ENCODE measurements at places on chromosomes 12 and 14.

DNA sequence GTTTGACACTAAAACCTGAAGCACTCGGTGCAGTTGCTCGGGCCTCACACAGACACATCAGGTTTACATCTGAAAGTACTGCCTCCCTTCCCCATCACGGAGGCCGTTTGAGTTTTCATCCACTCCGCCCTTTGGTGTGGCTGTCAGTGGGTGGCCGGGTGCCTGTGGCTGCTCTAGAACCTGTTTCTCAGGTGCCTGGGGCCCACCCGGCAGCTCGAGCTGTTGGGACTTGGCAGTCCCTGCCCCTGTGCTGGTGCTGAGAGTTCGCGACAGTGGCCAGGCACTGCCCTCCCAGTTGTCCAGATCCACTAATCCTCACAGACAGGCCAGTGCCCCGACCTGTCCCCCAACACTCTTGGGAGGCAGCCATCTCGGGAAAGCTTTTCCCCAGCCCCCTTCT, 22.4 kb downstream of the XRCC3 start:
- H3K27ac ChIP-seq, result no peak overlapping the region
- H3K27me3 ChIP-seq, result no peaks in the 10 kb centered on the region
- no peaks in the 10 kb centered on the region for H3K4me1 ChIP-seq
- no peak overlapping the region for H3K4me3 ChIP-seq
- peaks cover 85% of the 10 kb centered on the region for H3K36me3 ChIP-seq
- no peak for DNase-seq

DNA sequence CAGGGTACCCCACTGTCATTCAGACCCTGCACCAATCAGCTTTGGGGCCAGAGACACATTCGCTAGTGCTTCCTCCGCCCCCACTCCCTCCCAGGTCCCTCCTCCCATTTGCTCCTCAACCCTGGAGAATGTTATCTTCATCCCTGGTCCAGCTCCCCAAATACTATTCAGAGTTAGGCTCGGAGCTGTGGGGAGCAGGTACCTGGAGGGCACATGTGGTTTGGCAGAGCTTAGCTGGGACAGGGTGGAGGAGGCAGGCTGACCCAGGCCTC, 19.5 kb downstream of the VSX2 start:
- peaks cover 32% of the 10 kb centered on the region for H3K27me3 ChIP-seq
- no peaks in the 10 kb centered on the region for H3K36me3 ChIP-seq
- H3K4me1 ChIP-seq, result no peaks in the 10 kb centered on the region
- peak; percentile 52 for DNase-seq

GRCh38 chr14:36450550-36450949, 69.5 kb downstream of the NKX2-1 start:
- H3K4me1 ChIP-seq, result peaks cover 8% of the 10 kb centered on the region
- H3K4me3 ChIP-seq, result no peak overlapping the region
- H3K27me3 ChIP-seq, result peaks cover 18% of the 10 kb centered on the region
- no peak overlapping the region for H3K27ac ChIP-seq

GRCh38 chr12:9895215-9895971, 14.1 kb downstream of the KLRF2 start:
- no peak for DNase-seq
- no peaks in the 10 kb centered on the region for H3K36me3 ChIP-seq
- no peaks in the 10 kb centered on the region for H3K27me3 ChIP-seq
- no peak overlapping the region for H3K4me3 ChIP-seq
- H3K4me1 ChIP-seq, result no peaks in the 10 kb centered on the region
- no peak overlapping the region for H3K27ac ChIP-seq

GRCh38 chr12:80241576-80242273, 142.4 kb downstream of the OTOGL start:
- H3K4me3 ChIP-seq, result no peak overlapping the region
- no peaks in the 10 kb centered on the region for H3K36me3 ChIP-seq
- no peak for DNase-seq
- H3K4me1 ChIP-seq, result no peaks in the 10 kb centered on the region
- no peaks in the 10 kb centered on the region for H3K27me3 ChIP-seq

DNA sequence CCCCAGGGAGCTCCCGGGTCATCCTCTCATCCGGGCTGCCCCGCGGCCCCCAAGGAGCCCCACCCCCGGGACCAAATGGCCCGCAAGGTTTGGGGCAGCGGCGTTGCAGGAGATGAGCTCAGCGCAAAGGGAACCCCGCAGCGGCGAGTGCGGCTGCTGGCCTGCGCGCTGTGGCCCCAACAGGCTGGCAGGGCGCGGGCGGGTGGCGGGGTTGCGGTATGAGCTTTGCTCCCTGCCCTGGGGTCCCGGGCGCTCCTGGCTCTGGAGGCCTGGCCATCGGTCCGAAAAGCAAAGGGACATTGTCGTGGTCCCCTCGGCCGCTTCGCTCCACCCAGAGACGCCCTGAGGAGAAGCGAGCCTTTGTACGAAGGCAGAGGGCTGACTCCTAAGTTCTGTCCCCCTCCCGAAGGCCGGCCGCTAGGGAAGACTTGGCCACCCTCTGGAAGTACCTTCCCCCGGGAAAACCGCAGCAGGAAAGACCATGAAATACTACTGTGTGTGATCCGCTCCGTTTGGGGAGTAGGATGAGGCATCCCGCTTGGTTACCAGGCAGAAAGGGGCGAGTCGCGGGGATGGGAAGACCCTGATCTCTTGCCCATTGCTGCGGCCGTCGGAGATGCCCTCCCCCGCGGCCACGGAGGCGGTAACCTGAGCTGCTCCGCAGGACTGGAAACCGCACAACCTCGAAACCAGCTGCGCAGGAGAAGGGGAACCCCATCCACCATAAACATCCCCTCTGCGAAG, 620 bp upstream of the NID2 start:
- no peak overlapping the region for H3K27ac ChIP-seq
- H3K4me1 ChIP-seq, result peaks cover 5% of the 10 kb centered on the region
- H3K27me3 ChIP-seq, result peaks cover 63% of the 10 kb centered on the region
- peak overlapping the region; percentile 83 for H3K4me3 ChIP-seq

- peaks cover 7% of the 10 kb centered on the region for H3K4me1 ChIP-seq
- no peak overlapping the region for H3K4me3 ChIP-seq
- DNase-seq, result no peak
- no peaks in the 10 kb centered on the region for H3K27me3 ChIP-seq
Observed at GRCh38 chr14:52051251-52051650, 17.6 kb downstream of the NID2 start.

GRCh38 chr12:10170216-10170615, 1.7 kb downstream of the OLR1 start:
- no peak overlapping the region for H3K4me3 ChIP-seq
- H3K27ac ChIP-seq, result no peak overlapping the region
- DNase-seq, result no peak
- no peaks in the 10 kb centered on the region for H3K4me1 ChIP-seq

DNA sequence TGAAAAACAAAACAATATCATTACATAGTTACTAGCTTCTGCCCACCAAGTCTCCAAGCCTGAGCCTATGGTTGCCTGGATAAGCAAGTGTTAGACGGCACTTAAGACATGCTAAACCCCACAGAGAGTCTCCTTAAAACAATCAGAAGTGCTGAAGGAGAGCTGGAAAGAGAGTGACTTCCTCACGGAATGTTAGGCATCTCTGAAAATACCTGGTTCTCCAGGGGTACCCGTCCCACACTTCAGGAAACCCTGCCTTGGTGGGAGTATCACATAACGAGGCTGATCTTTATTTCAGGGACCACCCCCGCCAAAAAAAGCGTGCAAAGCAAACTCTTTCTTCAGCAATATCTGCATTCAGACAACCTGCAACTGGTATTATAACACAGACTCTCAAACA, 18.3 kb downstream of the LHX5 start:
- H3K4me1 ChIP-seq, result no peaks in the 10 kb centered on the region
- DNase-seq, result peak; percentile 74
- H3K36me3 ChIP-seq, result no peaks in the 10 kb centered on the region
- no peak overlapping the region for H3K27ac ChIP-seq
- H3K27me3 ChIP-seq, result peaks cover 15% of the 10 kb centered on the region
- H3K4me3 ChIP-seq, result no peak overlapping the region

GRCh38 chr12:74563927-74564326, 26.3 kb downstream of the ATXN7L3B start:
- no peaks in the 10 kb centered on the region for H3K36me3 ChIP-seq
- H3K4me1 ChIP-seq, result no peaks in the 10 kb centered on the region
- H3K27me3 ChIP-seq, result no peaks in the 10 kb centered on the region
- H3K4me3 ChIP-seq, result no peak overlapping the region
- H3K27ac ChIP-seq, result no peak overlapping the region

DNA sequence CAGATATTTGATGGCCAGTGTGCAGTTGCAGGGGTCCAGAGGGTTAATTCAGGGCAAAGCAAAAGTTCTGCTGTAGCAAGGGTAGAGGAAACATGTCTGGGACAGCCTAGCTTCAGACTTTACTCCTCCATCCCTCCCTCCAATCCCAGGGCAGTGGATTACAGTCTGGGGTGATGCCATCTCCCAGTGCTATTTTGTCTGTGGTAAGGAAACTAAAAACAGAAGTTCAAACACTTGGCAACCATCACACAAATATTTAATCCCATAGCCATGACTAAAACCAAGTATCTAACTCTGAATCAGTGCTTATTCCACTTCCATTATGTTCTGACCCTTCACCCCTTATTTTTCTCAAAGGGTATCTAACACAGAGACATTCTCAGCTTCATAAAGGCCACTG, 61.8 kb downstream of the PIK3C2G start:
- H3K4me1 ChIP-seq, result no peaks in the 10 kb centered on the region
- no peaks in the 10 kb centered on the region for H3K36me3 ChIP-seq
- H3K4me3 ChIP-seq, result no peak overlapping the region

GRCh38 chr14:50225067-50225973, 6.1 kb downstream of the SOS2 start:
- H3K4me1 ChIP-seq, result peaks cover 4% of the 10 kb centered on the region
- no peak for DNase-seq
- H3K27ac ChIP-seq, result no peak overlapping the region
- H3K36me3 ChIP-seq, result no peaks in the 10 kb centered on the region
- no peaks in the 10 kb centered on the region for H3K27me3 ChIP-seq
- H3K4me3 ChIP-seq, result no peak overlapping the region

- H3K27me3 ChIP-seq, result peaks cover 5% of the 10 kb centered on the region
- no peak overlapping the region for H3K27ac ChIP-seq
- no peak overlapping the region for H3K4me3 ChIP-seq
- DNase-seq, result no peak
Observed at GRCh38 chr12:67410667-67411067, 141.5 kb downstream of the CAND1 start.

DNA sequence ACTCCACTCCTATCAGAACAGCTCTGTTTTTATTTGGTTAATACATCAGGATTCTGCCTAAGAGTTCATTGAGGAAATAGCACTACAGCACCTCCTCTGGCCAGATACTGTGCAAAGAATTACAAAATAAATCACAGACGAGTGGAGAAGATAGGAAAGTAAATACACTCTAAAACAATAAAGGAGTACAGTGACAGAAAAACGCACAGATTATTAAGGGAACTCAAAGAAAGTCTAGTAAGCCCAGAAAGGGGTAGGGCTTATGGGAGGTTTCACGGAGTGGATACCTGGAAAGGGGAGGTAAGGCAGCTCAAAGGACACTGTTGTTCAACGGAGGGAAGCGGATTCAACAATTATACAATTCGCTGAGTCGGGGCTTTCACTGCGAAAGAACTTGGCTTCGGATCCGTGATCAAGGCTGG, 5.5 kb downstream of the OR10AD1 start:
- no peak for DNase-seq
- H3K27me3 ChIP-seq, result peaks cover 68% of the 10 kb centered on the region
- H3K36me3 ChIP-seq, result no peaks in the 10 kb centered on the region
- H3K4me1 ChIP-seq, result no peaks in the 10 kb centered on the region
- H3K27ac ChIP-seq, result peak overlapping the region; percentile 51

DNA sequence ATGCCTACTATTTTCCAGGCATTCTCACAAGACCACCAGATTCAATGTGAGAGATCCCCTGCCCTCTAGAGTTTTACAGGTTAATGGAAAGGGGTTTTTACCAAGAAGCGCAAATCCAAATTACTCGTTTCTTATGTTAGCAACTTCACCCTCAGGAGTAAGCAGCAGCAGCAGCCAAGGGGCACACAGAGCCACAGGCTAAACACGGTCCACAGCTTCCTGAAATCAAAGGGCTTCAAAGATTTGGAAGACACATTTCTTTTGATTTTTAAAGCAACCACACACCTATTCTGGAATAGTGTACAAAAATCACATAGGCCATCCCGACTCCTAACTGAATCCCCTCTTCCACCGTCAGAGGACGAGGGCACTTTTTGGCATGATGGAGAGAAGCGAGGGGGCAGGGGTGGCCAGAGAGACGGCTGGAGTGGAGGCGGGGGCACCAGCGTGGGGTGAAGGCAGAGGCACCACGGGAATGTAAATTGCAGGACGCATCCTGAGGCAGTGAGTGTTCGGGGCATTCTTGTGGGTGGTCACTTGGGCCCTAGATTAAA, 107.0 kb downstream of the ARF6 start:
- H3K4me3 ChIP-seq, result peak overlapping the region; percentile 4
- peaks cover 30% of the 10 kb centered on the region for H3K27me3 ChIP-seq
- DNase-seq, result peak; percentile 54
- no peaks in the 10 kb centered on the region for H3K36me3 ChIP-seq
- peaks cover 21% of the 10 kb centered on the region for H3K4me1 ChIP-seq

GRCh38 chr12:115433014-115433634, 749.1 kb upstream of the TBX3 start:
- no peaks in the 10 kb centered on the region for H3K27me3 ChIP-seq
- no peak overlapping the region for H3K27ac ChIP-seq
- H3K4me1 ChIP-seq, result no peaks in the 10 kb centered on the region
- H3K36me3 ChIP-seq, result no peaks in the 10 kb centered on the region
- no peak overlapping the region for H3K4me3 ChIP-seq

GRCh38 chr12:106030210-106031071, 108.3 kb downstream of the NUAK1 start:
- peaks cover 18% of the 10 kb centered on the region for H3K4me1 ChIP-seq
- no peak overlapping the region for H3K27ac ChIP-seq
- DNase-seq, result no peak
- no peak overlapping the region for H3K4me3 ChIP-seq

DNA sequence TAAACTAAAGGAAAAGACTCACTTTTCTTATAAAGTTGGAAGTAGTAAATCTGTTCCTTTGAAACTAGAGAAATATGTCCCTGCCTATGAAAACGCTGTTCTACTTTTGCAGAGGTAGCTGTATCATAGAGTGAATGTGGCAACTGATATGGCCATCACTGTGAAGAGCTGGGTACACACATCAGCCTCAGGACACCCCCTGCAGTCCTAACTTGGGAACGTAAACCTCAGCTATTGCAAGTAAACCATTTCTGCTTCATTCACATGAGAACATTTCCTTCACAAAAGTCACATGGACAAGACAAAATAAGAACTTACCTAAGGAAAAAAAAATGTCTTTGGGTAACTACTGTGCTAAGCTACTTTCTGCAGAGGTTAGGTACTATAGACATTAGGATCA, 233.3 kb upstream of the PPFIA2 start:
- H3K36me3 ChIP-seq, result no peaks in the 10 kb centered on the region
- H3K4me3 ChIP-seq, result no peak overlapping the region
- no peaks in the 10 kb centered on the region for H3K4me1 ChIP-seq
- peak; percentile 84 for DNase-seq

GRCh38 chr12:58321414-58321813, 380.0 kb downstream of the ATP23 start:
- peaks cover 2% of the 10 kb centered on the region for H3K4me1 ChIP-seq
- H3K27ac ChIP-seq, result no peak overlapping the region
- H3K36me3 ChIP-seq, result no peaks in the 10 kb centered on the region
- DNase-seq, result no peak

- no peaks in the 10 kb centered on the region for H3K36me3 ChIP-seq
- DNase-seq, result no peak
- no peak overlapping the region for H3K4me3 ChIP-seq
- peaks cover 2% of the 10 kb centered on the region for H3K4me1 ChIP-seq
- no peak overlapping the region for H3K27ac ChIP-seq
Observed at GRCh38 chr14:34329301-34329700, 132.7 kb downstream of the SPTSSA start.

- H3K27ac ChIP-seq, result no peak overlapping the region
- no peak overlapping the region for H3K4me3 ChIP-seq
Observed at GRCh38 chr12:124322271-124322998, 27.5 kb downstream of the RFLNA start.

- H3K27me3 ChIP-seq, result no peaks in the 10 kb centered on the region
- no peak overlapping the region for H3K27ac ChIP-seq
- DNase-seq, result no peak
- peaks cover 4% of the 10 kb centered on the region for H3K36me3 ChIP-seq
Observed at GRCh38 chr12:66320996-66321395, 18.7 kb downstream of the HELB start.

All from endodermal cell (in vitro differentiated cells).